Calu3 (cell line): ENCODE measurements at places on chromosomes 1 and 21.

GRCh38 chr1:37794372-37795339, 1.0 kb downstream of the MANEAL start:
- peak; percentile 16 for DNase-seq
- H3K4me3 ChIP-seq: peak overlapping the region; percentile 68
- H3K4me1 ChIP-seq: peaks cover 17% of the 10 kb centered on the region
- H3K27ac ChIP-seq: no peak overlapping the region

- H3K27ac ChIP-seq: no peak overlapping the region
- H3K4me3 ChIP-seq: no peak overlapping the region
- no peak for DNase-seq
- H3K27me3 ChIP-seq: no peaks in the 10 kb centered on the region
- H3K4me1 ChIP-seq: no peaks in the 10 kb centered on the region
These were observed 5.7 kb downstream of the ACAP3 start for GRCh38 chr1:1302006-1302430.

GRCh38 chr1:191901651-191902050, 256.6 kb upstream of the RGS18 start:
- no peaks in the 10 kb centered on the region for H3K27me3 ChIP-seq
- no peaks in the 10 kb centered on the region for H3K4me1 ChIP-seq
- no peak overlapping the region for H3K4me3 ChIP-seq
- no peak overlapping the region for H3K27ac ChIP-seq
- H3K36me3 ChIP-seq: no peaks in the 10 kb centered on the region
- DNase-seq: no peak

GRCh38 chr1:154999571-155000410, 2.8 kb upstream of the ZBTB7B start:
- DNase-seq: peak; percentile 59
- H3K27ac ChIP-seq: peak overlapping the region; percentile 93
- H3K27me3 ChIP-seq: no peaks in the 10 kb centered on the region
- peak overlapping the region; percentile 94 for H3K4me3 ChIP-seq

- H3K4me1 ChIP-seq: peaks cover 57% of the 10 kb centered on the region
- peak overlapping the region; percentile 93 for H3K27ac ChIP-seq
- H3K4me3 ChIP-seq: peak overlapping the region; percentile 97
- H3K36me3 ChIP-seq: peaks cover 94% of the 10 kb centered on the region
- no peaks in the 10 kb centered on the region for H3K27me3 ChIP-seq
These were observed 8.5 kb downstream of the ERRFI1 start for GRCh38 chr1:8017495-8018197.

DNA sequence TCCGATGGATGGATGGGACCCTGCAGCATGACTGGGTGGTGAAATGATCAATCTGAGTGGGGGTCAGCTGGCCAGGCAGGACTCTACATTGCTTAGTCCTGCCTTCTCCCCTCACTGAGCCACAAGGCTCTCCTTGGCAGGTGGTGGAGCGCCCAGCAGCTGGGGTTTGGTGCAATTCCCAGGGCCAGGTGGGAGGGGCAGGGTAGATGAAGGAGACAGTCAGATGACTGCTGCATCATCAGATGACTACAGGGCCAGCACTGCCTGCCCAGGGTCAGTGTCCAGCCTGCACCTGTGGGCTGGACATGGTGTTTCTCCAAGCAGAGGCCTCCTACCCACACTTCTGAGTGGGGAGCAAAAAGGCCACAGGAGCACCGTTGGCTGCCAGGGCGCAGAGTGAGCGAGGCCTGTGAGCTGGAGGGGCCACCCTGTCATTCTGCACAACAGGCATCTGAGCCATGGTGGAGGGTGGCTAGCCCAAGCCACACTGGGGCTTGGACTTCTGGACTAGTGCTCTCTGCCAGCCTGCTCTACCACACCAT, 103.9 kb upstream of the EDN2 start:
- H3K4me3 ChIP-seq: no peak overlapping the region
- no peaks in the 10 kb centered on the region for H3K4me1 ChIP-seq
- DNase-seq: no peak
- H3K27ac ChIP-seq: no peak overlapping the region

GRCh38 chr1:218931324-218931723, 242.4 kb upstream of the LYPLAL1 start:
- DNase-seq: no peak

DNA sequence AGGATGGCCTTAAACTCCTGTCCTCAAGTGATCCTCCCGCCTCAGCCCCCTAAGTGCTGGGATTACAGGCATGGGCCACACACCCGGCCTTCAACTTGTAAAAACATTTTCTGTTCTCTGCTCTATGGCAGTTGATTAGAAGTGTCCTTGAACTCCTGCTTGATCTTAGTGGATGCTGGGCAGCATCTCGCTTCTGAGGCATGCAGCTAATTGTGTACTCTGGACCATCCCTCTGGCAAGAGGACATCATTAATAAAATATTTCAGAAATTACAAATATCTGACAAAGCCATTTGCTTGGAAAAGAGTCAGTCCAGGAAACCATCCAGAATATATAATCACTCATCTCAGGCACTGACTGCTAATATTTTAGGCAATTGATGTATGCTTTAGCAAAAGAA, 8.1 kb downstream of the NGF start:
- H3K36me3 ChIP-seq: no peaks in the 10 kb centered on the region
- H3K27ac ChIP-seq: no peak overlapping the region

- no peak overlapping the region for H3K4me3 ChIP-seq
- H3K27me3 ChIP-seq: peaks cover 7% of the 10 kb centered on the region
- no peak for DNase-seq
- H3K4me1 ChIP-seq: peaks cover 45% of the 10 kb centered on the region
- H3K27ac ChIP-seq: no peak overlapping the region
- H3K36me3 ChIP-seq: peaks cover 58% of the 10 kb centered on the region
These were observed 7.3 kb upstream of the RASSF5 start for GRCh38 chr1:206500046-206500445.

DNA sequence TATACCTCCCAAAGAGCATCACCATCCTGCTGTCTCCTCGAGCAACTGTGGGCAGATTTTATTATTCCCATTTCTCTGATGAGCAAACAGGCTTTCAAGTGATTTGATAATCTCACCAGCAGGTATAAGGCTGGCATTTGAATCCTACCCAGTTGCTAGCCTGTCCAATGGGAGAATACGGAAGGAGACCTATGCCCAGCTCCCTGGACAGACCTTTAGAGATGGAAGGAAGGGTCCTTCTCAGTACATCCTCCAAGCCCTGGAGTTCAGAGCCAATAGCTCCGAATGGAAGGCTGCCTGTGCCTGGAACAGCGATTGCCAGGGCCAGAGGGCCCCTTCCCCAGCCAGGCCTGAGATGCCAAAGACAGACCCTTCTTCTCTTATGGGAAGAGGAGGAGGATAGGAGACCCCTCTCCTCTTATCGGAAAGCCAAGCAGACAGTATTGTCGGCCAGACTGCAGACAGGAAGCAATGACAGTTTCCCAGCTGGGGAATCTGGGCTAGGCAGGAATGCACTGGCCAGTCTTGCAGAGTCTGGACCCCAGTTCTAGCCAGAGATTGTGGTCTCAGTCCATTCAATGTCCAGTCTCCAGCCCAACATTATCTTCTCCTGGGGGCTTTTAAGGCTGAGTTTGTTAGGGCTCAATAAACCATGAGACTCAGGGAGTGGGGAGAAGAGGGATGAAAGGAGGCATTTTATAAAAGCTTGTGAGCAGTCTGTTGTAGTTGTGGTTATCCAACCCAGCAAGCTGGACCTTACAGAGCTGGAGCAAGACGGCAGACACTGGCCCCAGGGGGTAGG, 2.0 kb downstream of the IFFO2 start:
- peak overlapping the region; percentile 77 for H3K4me3 ChIP-seq
- DNase-seq: no peak
- H3K27me3 ChIP-seq: no peaks in the 10 kb centered on the region
- H3K4me1 ChIP-seq: peaks cover 23% of the 10 kb centered on the region
- H3K36me3 ChIP-seq: peaks cover 18% of the 10 kb centered on the region
- no peak overlapping the region for H3K27ac ChIP-seq

DNA sequence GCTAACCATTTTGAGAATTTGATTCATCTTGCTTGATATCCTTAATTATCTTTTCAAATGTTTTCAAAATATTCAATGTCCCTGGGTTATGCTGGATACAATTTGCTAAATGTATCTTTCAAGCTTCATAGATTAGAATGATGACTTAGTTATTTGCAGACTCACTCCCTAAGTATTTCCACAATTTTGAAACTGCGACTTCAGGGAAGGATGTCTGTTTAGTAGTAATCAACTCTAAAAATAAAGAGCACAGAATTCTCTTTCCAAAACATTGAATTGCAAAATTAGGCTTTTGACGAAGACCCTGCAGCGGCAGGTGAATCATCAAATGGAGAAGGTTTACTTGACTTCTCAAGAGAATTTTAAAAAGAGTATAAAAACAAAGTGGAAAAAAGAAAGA, 14.2 kb downstream of the RGS1 start:
- H3K4me1 ChIP-seq: no peaks in the 10 kb centered on the region
- DNase-seq: no peak
- H3K4me3 ChIP-seq: no peak overlapping the region
- no peaks in the 10 kb centered on the region for H3K27me3 ChIP-seq
- H3K27ac ChIP-seq: no peak overlapping the region
- H3K36me3 ChIP-seq: no peaks in the 10 kb centered on the region

- H3K4me3 ChIP-seq: no peak overlapping the region
- no peaks in the 10 kb centered on the region for H3K27me3 ChIP-seq
- no peak overlapping the region for H3K27ac ChIP-seq
- DNase-seq: no peak
- no peaks in the 10 kb centered on the region for H3K36me3 ChIP-seq
- peaks cover 8% of the 10 kb centered on the region for H3K4me1 ChIP-seq
These were observed 196.1 kb upstream of the ESRRG start for GRCh38 chr1:216919060-216919970.

GRCh38 chr1:47679301-47679791, 241.5 kb downstream of the FOXD2 start:
- no peaks in the 10 kb centered on the region for H3K4me1 ChIP-seq
- DNase-seq: no peak
- no peak overlapping the region for H3K27ac ChIP-seq
- H3K4me3 ChIP-seq: no peak overlapping the region

- no peaks in the 10 kb centered on the region for H3K27me3 ChIP-seq
- no peaks in the 10 kb centered on the region for H3K36me3 ChIP-seq
- no peak overlapping the region for H3K27ac ChIP-seq
These were observed 39.4 kb upstream of the ZNF326 start for GRCh38 chr1:89955311-89956205.

- peaks cover 6% of the 10 kb centered on the region for H3K36me3 ChIP-seq
- no peak for DNase-seq
- no peak overlapping the region for H3K4me3 ChIP-seq
- H3K27me3 ChIP-seq: no peaks in the 10 kb centered on the region
- H3K4me1 ChIP-seq: no peaks in the 10 kb centered on the region
- no peak overlapping the region for H3K27ac ChIP-seq
These were observed 52.1 kb downstream of the MIGA1 start for GRCh38 chr1:77831566-77831965.

DNA sequence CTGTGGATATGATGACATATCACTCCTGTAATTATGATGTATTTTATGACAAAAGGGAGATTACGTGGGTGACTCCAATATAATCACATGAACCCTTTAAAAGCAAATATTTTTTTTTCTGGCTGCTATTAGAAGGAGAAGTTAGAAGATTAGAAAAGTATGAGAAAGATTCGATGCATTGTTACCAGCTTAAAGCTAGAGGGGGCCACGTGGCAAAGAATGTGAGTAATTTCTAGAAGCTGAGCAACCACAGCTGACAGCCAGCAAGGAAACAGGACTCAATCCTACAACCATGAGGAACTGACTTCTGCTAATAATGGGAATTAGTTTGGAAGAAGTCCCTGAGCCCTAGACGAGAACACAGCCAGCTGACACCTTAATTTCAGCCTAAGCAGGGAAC, 56.3 kb upstream of the C1orf87 start:
- H3K27me3 ChIP-seq: no peaks in the 10 kb centered on the region
- no peak for DNase-seq
- no peaks in the 10 kb centered on the region for H3K36me3 ChIP-seq
- no peak overlapping the region for H3K4me3 ChIP-seq
- no peak overlapping the region for H3K27ac ChIP-seq

DNA sequence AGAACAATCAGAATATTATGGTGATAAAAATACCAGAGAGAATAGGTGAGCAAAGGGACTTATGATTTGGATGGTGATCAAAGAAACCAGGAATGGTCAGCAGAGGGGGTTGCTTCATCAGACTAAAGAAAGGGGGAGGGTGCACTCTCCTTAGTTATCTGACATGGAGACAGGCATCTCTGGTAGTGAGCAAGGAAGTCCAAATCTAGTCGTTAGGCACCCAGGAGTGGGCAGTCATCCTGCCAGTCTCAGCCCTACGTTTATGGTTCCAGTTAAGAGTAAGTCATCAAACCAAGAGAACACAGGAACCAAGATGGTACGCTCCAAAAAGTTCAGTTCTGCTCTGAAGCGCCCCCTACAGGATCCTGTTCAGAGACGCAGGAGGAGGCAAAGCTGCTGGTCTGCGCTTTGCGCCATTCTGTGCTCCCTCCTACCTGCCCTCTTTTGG, 28.6 kb downstream of the EBNA1BP2 start:
- peak; percentile 11 for DNase-seq
- H3K27ac ChIP-seq: no peak overlapping the region
- no peak overlapping the region for H3K4me3 ChIP-seq
- H3K36me3 ChIP-seq: no peaks in the 10 kb centered on the region

GRCh38 chr1:223748773-223749733, 36.7 kb downstream of the CAPN2 start:
- H3K4me3 ChIP-seq: no peak overlapping the region
- no peaks in the 10 kb centered on the region for H3K4me1 ChIP-seq
- peak; percentile 44 for DNase-seq
- H3K27me3 ChIP-seq: no peaks in the 10 kb centered on the region
- H3K27ac ChIP-seq: peak overlapping the region; percentile 48

GRCh38 chr1:204013052-204013451, 59.9 kb upstream of the SOX13 start:
- no peaks in the 10 kb centered on the region for H3K36me3 ChIP-seq
- no peak overlapping the region for H3K27ac ChIP-seq
- no peak for DNase-seq

GRCh38 chr1:9289711-9290485, 2.8 kb upstream of the SPSB1 start:
- no peak overlapping the region for H3K27ac ChIP-seq
- DNase-seq: no peak
- no peaks in the 10 kb centered on the region for H3K4me1 ChIP-seq
- H3K36me3 ChIP-seq: peaks cover 20% of the 10 kb centered on the region

GRCh38 chr1:21307663-21308305, 17.5 kb upstream of the ECE1 start:
- H3K4me3 ChIP-seq: no peak overlapping the region
- H3K27me3 ChIP-seq: no peaks in the 10 kb centered on the region
- no peak overlapping the region for H3K27ac ChIP-seq
- no peak for DNase-seq

DNA sequence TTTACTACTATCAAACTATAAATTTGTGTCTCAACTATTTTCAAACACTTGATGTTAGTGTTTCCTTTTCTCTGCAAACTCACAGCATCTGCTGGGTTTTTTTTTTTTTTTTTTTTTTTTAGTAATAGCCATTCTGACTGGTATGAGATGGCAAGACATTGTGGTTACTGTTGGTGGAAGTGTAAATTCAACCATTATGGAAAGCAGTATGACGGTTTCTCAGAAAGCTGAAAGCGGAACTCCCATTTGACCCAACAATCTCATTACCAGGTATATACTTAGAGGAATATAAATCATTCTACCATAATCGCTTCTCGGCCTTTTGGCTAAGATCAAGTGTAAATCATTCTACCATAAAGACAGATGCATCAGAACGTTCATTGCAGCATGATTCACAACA, 608.3 kb upstream of the ZP4 start:
- H3K4me3 ChIP-seq: no peak overlapping the region
- H3K27ac ChIP-seq: no peak overlapping the region
- DNase-seq: no peak
- H3K4me1 ChIP-seq: no peaks in the 10 kb centered on the region
